GM04503 (cell line): ENCODE measurements at places on chromosomes 5 and 9.

DNA sequence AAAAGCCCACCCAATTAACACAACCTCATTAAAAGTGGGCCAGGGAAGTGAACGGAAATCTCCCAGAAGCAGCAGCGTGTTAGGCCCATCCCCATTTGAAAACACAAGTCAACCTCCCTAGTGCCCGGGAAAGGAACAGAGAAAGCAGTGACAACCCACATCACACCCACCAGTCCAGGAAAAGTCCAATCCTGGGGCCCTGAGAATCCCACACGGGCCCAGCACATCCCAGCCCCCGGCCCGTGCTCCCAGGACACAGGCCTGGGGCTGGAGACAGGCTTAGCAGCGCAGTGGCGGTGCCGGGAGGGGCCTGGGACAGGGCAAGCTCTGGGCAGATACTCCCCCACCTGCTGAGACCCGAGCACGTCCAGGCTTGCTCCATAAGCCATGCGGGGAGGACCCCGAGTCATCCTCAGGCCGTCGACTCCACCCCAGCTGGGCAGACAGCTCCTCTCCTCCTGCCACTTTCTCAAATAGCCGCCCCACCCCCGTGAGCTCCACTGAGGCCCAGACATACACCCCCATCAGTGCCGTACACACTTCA is 101.0 kb downstream of the KCNT1 start:
- no peak for DNase-seq

DNA sequence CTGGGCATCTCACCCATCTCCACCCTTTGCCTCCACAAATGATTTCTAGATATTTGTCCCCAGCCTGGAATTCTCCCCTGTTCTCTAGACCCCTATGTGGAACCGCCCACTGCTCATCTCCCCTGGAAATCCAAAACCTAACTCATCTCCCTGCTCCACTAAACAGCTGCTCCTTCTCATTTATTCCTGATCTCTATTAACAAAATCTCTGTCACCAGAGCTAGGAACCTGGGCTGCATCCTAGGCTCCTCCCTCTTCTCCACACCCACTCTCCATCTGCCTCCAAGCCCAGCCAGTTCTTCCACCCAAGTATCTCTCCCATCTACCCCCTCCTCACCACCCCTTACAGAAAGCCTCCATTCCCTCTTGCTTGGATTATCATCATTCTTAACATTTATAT is 24.0 kb upstream of the SYNPO start:
- DNase-seq = no peak

- no peak for DNase-seq
Measured at GRCh38 chr9:89514956-89515355, 17.0 kb upstream of the SEMA4D start.

DNA sequence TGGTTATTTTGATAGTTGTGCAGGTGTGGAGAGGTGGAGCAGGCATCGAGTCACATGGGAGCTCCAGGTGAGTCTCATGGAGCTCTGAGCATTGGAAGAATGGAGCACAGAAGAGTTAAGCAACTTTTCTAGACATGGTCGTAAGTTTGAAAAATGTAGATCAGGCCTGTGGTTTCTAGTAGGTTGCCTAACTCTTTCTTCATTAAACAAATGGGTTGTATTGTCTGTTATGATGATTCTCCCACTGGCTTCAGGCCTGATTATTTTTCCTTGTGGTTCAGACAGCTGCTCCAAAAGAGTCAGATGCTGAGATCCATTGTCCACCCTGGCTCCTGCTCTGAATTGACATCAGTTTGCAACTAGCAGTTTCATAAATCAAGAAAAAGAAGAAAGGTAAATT is 80.3 kb upstream of the RPS23 start:
- no peak for DNase-seq

DNA sequence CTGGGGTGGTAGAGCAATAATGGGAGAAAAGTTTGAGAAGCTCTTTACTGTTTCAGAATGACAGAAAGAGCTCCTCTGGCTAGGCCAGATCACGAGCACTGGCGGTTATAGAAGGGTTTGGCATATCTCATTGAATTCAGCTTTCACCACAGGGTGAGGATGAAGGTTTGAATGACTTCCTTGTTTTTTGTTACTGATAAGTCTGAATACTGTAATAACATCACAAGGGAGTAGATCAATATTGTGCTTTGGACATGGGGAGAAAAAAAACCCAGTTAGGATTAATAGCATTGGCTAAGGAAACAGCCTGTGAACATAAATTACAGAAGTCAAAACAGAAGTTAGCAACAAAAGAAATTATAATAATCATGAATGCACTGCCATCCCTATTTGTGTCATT is 9.4 kb downstream of the PHAX start:
- no peak for DNase-seq

- no peak for DNase-seq
Measured at GRCh38 chr5:167713896-167714295, 577.5 kb upstream of the WWC1 start.

DNA sequence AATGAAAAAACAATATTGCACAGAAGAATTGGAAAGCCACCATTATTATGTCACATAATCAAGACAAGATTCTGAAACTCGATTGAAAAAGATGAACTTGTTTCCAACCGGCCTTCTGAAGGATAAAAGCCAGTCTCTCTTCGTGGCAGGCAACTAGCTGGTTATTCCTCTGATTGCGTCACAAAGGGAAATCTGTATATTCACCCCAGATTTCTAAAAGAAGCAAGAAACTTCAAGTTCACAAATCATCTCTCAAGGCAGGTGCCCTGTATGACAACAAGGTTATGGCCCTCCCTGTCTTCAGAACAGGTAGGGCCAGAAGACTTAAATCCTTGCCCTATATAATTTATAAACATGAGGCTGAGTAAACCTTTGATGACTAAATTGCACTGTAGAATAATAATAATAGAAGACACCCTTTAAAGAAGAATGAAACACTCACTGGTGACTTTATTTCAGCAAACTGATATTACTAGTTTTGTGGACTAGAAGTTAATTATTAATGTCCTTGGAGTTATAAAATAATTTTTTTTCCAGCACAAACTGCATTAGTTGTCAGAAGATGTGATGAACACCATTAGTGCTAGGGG is 2.9 kb upstream of the KLF4 start:
- DNase-seq = no peak

DNA sequence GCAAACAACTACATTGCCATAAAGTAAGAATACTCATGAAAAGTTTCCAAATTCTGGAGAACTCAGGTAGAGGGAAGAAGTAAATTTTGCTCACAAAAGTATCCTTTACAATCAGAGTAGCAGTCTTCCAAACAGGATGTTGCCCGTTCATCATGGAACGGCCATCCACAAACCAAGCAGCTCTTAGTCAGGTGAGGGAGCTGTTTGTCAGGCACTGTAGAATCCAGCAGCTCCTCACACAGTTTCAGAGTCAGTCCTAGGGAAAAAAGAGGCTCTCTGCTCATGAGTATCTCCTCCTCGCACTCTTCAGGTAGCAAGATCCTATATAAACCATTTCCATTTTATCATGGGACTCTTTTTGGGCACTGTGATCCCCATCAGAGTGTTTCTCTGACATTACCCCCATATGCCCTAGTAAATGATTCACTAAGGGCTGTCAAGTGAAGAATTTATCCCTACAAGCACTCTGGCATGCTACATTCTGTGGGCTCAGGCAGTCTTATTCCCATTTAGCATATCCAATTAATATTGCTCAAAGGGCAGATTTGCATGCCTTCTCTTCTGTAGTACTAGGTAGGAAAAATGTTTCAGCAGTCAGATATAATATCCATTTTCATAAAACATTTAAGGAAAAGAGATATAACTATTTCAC is 97.9 kb downstream of the WDR41 start:
- DNase-seq = no peak

GRCh38 chr5:72397836-72398235 is 77.7 kb downstream of the PTCD2 start:
- DNase-seq = no peak

DNA sequence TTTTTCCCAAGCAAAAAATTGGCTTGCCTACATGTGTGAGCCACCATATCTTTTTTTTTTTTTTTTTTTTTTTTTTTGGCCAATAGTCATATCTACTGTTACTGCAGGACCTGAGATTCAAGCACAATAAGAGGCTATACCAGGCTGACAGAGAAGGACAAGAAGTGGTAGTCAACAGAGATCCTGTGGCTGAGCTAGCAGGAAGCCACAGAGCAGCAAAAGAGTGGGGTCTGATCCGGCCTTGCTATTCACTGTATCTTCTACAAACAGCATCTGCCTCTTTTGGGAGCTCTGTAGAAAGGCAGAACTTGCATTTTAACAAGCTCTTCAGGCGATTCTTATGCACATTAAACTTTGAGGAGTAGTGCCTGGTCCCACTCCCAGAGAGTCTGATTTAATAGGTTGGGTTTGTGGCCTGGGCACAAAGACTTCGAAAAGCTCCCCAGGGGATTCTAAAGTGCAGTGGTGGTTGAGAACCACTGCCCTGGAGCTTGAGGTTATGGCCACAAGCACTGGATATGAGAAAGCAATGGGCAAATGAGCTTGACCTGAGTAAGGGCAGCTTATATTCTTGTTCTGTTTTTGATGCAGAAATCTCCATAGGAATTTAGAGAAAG is 162.8 kb downstream of the PIK3R1 start:
- no peak for DNase-seq

DNA sequence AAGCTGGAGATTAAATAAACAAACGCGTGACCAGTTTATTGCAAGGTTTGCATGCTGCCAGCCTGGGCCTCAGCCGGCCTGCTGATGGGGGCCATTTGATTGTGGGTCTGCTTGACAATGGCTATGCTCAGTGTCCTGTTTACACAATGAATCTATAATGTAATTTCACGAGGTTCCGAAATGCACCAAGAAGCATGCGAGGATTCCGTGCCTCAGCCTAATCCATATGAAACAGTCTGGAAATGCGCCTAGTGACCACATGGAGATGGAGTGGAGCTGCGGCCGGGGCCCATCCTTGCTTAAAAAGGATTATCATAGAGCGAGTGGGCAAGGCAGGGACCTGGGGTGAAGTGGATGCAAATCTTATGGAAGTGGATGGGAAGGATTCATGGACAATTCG is 382.4 kb downstream of the CDK5RAP2 start:
- no peak for DNase-seq

DNA sequence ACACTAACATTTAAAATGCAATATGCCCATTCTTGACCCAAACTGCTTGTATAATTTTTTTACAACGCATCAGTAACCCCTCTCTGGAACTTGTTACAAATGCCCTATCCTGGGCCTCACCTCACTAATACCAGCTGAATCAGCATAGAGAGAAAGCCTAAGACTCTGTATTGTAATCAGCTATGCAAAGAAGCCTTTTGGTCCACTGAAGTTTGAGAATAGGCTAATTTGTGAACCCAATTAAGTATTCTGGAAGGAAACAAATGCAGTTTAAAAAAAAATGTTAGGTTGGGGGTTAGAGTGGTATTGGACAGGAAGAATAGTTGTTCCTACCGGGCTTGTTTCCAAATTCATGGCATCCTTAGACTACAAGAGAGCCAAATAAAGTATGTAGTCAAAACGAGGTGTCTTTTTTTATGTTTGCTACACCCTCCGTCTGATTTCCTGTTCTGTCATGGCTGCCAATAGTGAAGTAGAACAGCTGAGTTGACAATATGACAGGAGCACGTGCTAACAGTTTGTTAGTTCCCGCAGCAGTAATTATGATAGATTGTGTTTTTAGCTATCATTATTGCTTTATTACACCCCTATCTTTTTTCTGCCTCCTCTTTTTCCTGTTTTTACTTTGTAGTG is 1048.7 kb upstream of the NUDT12 start:
- DNase-seq = no peak
